ENCODE measurements at places on chromosomes 1 and 21.
A peak's percentile ranks its signal among the peaks of the same experiment; 100 is the strongest.

GRCh38 chr1:107252271-107252670 is 111.4 kb downstream of the NTNG1 start:
- no peak for DNase-seq

GRCh38 chr21:33088384-33088783 is 18.4 kb downstream of the OLIG1 start:
- no peak for DNase-seq

DNA sequence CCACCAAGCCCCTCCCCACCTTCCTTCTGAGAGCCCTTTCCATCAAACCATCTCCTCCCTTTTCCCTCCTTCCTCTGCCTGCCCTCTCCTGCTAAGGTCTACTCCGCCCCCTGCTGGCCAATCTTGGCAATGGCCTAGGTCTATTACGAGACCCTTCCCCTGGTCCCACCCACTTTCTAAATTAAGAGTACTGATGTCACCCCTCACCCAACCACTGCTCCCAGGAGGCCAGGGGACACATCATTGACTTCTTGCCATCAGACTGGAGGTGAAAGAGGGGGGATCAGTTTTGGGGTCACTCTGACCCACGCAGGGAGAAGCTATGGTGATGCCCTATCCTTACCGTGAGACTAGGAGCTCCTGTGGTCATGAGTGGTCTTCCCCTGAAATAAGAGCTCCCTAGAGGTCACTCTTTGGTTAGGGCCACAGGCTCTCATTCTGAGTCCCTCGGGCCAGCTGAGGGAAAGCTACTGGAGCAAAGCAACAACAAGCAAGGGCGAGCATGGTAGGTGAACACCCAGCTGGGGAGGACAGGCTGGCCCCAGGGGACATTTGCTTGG is 34.6 kb upstream of the S100A7 start:
- DNase-seq = peak; percentile 52

DNA sequence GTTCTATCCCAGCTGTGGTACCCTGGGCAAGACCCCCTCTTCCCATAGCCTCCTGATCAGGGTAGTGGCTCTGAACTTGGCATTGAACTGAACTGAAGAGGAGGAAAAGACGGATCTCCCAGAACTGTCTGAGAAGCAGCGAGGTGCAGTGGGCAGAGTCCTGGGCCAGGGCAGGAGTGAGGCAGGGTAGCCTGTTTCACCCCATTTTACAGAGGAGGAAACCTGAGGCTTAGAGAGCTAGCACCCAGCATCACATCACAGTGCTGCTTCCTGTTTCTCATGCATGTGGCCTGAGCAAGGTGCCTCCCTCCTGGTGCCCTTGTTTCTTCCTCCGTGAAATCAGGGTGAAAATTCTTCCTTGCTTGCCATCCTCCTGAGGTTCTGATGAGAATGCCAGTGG is 17.1 kb downstream of the ZNF362 start:
- DNase-seq = no peak

DNA sequence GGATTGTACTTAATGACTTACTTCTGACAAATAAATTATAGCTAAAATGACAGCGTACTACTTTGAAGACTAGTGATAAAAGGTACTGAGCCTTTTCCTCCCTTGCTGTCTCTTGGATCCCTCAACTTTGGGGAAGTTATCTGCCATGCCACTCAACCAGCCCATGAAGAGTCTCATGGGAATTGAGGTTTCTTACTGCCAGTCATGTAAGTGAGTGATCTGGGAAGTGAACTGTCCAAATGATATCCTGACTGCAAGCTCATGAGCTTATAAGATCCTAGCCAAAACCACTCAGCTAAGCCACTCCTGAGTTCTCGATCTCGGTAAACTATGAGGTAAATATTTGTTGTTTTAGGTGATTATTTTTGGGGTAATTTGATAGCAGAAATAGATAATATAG is 247.8 kb downstream of the NCAM2 start:
- no peak for DNase-seq

DNA sequence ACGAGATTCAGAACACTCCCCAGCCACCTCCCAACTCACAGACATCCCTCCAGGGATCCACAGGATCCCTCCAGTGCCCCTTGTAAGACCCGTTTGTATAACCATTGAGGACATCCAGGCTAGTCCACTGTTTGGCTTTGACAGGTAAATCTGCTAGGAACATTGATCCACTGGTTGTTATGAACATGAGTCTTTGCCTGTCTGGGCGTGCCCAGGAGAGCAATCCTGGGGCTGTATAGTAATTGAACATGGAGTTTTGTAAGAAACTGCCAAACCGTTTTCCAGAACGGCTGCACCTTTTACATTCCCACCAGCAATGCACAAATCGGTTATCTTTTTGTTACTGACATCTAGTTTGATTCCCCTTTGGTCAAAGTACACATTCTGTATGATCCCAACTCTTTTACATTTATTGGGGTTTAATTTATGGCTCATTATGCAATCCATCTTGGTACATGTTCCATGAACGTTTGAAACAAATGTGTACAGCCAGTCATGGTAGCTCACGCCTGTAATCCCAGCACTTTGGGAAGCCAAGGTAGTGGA is 88.7 kb downstream of the WDR4 start:
- DNase-seq = no peak

DNA sequence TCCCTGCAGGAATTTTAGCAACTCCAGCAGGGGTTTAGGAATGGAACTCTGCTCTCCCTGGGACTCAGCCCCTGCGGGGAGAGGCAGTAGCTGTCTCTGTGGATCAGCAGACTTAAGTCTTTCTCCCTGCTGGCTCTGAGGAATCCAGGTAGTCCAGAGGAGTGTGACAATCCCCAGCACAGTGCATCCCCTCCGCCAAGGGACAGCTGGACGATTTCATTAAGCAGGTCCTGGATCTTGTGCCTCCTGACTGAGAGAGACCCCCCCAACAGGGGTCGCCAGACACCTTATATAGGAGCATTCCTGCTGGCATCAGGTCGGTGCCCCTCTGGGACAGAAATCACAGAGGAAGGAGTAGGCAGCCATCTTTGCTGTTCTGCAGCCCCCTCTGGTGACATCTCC is 30.6 kb downstream of the AKT3 start:
- DNase-seq = no peak

DNA sequence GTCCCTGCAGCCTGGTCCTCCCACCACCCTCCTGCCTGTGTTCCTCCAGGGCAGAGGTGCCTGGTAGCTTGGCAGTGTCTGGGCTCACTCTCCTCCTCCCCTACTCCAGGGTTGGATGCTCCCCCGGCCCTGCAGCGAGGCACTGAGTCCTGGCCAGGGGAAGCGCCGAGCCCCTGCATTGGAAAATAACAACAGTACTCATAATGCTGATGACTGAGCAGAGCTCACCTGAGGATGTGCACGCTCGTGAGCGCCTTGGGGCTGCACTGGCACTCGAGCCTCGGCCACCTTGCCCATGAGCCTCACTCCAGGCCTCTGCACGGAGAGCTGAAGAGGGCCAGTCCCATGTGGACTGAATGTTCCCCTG is 6.0 kb upstream of the ACTRT2 start:
- no peak for DNase-seq

DNA sequence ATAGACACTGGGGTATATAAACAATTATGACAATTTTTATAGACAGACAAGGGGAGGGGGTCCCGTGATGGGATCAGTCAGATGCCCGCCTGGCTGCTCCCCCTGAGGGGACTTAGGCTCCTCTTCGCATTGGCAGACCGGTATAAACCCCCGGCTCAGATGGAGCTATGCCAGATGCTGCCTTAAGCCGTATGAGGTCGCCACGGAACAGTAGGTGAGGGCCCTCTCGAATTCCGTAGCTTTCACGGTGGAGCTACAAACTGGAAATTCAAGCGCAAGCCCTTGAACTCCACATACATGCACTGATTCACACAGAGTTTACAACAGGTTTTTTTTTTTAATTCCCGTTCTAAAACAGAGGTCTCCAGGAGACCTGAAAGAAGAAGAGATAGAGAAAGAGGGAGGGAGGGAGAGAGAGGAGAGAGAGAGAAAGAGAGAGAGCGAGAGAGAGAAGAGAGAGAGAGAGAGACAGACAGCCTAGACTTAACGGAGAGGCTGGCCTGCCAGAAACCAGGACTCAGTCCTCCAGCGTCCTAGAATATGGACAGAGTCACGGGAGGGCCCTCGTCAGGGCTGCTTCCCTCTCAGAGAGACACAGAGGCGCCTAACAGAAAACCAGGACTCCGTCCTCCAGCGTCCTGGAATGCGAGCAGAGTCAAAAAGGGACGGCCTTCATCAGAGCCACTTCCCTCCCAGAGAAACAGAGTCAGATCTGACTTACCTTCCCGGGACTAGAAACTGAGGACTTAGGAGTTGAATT is 24.4 kb upstream of the TMEM54 start:
- no peak for DNase-seq

DNA sequence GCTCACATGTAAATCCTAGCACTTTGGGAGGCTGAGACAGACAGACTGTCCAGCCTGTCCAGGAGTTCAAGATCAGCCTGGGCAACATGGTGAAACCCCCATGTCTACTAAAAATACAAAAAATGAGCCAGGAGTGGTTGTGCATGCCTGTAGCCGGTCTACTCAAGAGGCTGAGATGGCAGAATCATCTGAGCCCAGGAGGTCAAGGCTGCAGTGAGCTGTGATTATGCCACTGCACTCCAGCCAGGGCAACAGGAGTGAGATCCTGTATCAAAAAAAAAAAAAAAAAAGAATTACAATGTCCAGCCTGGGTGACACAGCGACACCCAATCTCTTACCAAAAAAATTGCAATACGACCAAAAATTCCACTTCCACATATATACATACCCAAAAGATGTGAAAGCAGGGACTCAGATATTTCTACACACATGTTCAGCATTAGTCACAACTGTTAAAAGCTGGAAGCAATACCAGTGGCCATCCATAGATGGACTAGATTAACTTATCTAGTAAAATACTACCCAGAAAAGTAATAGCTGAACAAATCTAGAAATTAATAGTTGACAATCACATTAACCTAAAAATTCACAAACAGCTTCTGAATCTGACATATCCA is 49.2 kb downstream of the ASH1L start:
- DNase-seq = peak; percentile 16

DNA sequence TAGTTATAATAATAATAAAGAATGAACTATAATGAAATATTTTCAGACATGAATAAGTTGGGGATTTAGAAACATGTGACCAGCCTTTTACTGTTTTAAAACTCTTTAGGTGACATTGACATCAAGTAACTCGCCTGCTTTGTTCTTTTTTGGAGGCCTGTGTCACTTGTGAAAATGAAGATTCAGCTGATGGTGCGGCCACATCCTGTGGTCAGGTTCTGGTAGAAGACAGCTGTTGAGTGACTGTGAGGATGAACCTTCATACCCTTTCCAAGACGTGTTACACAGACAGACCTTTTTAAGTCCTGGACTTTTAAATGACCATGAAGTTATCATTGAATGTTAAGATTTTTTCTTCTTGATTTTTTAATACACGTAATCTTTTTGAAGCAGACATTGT is 10.3 kb downstream of the UTS2 start:
- no peak for DNase-seq

- DNase-seq = no peak
These were observed at the start of gene CAPN2 for GRCh38 chr1:223712194-223712849. Gene CAPN2, plus strand, starts transcription at chr1:223712539. Its CDS starts 102 bp downstream, at chr1:223712641.

- no peak for DNase-seq
These were observed 123.7 kb downstream of the UBR4 start for GRCh38 chr1:19086176-19086875.

- no peak for DNase-seq
These were observed 77.9 kb downstream of the GTF2B start for GRCh38 chr1:88813471-88813870.

- no peak for DNase-seq
These were observed 144.4 kb upstream of the POU3F1 start for GRCh38 chr1:38190983-38191382.

GRCh38 chr1:32438136-32438535 is 26.7 kb upstream of the ZBTB8B start:
- DNase-seq = no peak

DNA sequence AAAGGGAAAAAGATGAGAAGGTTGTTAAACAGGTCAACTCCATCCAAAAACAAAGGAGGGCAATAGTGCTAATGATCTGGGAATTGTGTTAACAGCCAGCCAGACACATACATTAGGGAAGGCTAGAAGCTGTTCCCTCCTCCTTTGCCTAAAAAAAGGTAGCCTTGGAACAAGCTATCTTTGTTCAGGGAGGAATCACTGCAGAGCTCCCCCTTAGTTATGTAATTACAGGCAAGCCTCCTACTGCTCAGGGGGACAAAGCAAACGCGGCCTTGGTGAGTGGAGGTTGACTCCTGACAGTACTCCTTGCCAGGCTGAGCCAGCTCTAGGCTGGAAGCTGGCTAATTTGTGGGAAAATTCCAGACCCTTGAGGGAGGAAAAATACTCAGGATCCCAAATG is 97.6 kb downstream of the VAV3 start:
- DNase-seq = no peak

DNA sequence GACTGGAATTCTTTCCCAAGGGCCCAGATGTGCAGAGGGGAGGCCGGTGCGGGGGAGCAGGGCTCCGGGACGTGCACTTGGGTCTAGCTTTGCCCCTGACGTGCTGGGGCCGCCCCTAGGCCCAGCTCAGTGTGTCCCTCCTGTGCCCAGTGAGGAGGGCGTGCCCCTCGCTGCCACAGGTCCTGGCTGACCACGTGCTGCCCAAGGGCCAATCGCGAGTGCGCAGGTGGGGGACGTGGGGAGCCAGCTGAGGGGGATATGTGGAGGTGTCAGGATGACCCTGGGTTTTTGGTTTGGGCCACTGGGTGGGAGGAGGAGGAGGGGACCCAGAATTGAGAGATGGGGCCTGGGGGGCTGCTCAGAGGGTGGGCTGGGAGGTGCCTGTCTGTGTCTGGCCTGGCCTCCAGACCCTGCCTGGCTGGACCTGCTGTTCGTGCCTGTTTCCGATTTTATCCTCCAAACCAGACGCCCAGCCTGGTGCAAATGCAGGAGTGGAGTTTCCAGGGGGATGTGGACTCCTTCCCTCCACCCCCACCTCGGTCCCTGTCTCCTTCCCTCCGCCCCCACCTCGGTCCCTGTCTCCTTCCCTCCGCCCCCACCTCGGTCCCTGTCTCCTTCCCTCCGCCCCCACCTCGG is 6.1 kb upstream of the RNF223 start:
- no peak for DNase-seq

Measured in brain microvascular endothelial cell (primary cell).